ENCODE measurements at places on chromosomes 4 and X.

- DNase-seq: no peak
Observed at GRCh38 chrX:116170511-116170910, at the start of gene AGTR2. TSS of gene AGTR2 (plus strand) at chrX:116170744. CDS start at chrX:116172281, 1,537 bp downstream.

DNA sequence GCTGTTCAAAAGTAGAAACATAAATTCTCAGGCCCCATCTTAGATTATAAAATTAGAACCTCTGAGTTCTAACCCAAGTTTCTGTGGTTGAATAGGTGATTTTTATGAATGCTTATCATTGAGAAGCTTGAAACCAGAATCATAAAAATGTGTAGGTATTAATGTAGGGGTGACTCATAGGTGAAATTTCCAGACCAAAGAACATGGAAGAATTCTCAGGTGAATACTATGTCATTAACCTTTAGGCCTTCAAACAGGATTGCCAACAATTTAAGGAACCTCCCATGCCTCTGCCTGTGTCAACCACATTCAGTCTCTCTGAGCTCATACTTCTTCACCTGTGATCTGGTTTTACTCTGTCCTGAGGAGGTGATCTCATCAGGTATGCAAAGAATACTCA is 177.8 kb downstream of the NPFFR2 start:
- no peak for DNase-seq

- DNase-seq: no peak
Observed at GRCh38 chrX:42704454-42704853, 73.5 kb downstream of the PPP1R2C start.

- no peak for DNase-seq
Observed at GRCh38 chr4:107970063-107970798, 19.5 kb upstream of the HADH start.

DNA sequence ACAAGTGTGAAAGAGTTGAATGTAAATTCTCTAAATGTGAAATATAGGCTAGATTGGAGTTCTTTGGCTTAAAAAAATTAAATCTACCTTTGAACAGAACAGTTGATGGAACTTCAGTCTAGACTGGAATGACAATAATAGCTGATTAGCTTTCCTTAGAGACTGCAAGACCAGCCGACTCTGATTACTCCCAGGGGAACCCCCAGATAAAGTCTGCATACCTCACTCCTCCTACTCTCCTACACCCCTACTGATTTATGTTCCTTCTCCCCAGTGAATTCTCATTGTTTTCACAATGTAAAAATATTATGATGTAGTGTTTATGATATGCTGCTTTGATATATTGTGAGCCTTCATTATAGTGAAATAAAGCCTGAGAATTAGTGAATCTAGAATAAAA is 241.3 kb downstream of the CFAP299 start:
- DNase-seq: no peak

- peak; percentile 0 for DNase-seq
Observed at GRCh38 chrX:131521824-131522223, 22.1 kb upstream of the OR13H1 start.

All from NB4 (cell line).